CD4-positive, alpha-beta T cell treated with Interleukin-17A for 1 hour (primary cell): ENCODE measurements at places on chromosomes 16 and 17.

GRCh38 chr17:56909742-56910508, 3.9 kb downstream of the TRIM25 start:
- no peak for DNase-seq

DNA sequence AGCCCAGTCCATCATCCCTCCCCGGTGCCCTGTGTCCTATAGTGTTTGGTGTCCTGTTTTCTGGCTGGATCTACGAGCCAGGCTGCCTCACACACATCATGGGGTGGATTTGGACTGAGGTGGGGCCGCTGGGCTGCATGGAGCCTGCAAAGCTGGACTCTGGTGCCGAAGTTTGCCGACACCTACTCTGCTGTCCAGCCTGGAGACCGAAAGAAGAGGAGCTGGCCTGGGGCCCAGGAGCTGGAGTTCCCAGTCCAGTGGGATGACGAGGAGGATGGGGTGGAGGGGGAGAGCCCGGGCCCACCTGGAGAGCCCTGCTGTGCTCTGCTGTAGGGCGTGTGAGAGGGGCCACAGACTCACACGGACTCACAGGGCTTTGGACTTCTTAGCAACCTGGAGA, 40.3 kb upstream of the ENPP7 start:
- no peak for DNase-seq

DNA sequence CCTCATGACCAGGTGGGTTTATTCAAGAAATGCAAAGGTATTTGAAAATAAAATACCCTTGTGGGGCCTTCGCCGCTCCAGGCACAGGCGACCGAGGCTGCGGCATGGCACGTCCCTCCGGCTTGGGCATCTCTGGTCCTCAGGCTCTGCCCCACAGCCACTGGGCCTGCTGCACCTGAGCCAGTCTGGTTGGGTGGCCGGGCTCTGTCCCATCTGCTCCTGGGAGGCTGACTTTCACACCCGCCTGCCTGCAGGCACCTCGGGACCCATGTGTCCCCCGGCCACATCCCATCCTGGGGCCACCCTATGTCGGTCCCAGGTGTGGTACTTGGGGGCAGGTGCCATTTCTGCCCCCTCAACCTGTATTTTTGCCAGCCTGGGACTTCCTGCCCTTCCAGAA, 20.9 kb downstream of the OSBPL7 start:
- DNase-seq = no peak

GRCh38 chr17:16019347-16019746, 19.7 kb downstream of the TTC19 start:
- DNase-seq = no peak
